GM23338 (cell line): ENCODE measurements at places on chromosomes 2 and 18. TPM values are rescaled to one million over a fixed set of nuclear protein-coding genes. Genes with fewer than 3 reads are reported as not detected.

The MOCOS gene
- 6.5 and 7.2 TPM in 2 replicates for total RNA-seq

The STPG4 gene
- 0.28 TPM in 1 of 2 replicates, not detected in the other for total RNA-seq

- no peak overlapping the region for H3K27ac ChIP-seq
- H3K36me3 ChIP-seq, result no peaks in the 10 kb centered on the region
- H3K4me3 ChIP-seq, result no peak overlapping the region
- DNase-seq, result peak; percentile 16
- H3K27me3 ChIP-seq, result no peaks in the 10 kb centered on the region
Measured at GRCh38 chr2:220674033-220674432, 898.1 kb downstream of the EPHA4 start.

DNA sequence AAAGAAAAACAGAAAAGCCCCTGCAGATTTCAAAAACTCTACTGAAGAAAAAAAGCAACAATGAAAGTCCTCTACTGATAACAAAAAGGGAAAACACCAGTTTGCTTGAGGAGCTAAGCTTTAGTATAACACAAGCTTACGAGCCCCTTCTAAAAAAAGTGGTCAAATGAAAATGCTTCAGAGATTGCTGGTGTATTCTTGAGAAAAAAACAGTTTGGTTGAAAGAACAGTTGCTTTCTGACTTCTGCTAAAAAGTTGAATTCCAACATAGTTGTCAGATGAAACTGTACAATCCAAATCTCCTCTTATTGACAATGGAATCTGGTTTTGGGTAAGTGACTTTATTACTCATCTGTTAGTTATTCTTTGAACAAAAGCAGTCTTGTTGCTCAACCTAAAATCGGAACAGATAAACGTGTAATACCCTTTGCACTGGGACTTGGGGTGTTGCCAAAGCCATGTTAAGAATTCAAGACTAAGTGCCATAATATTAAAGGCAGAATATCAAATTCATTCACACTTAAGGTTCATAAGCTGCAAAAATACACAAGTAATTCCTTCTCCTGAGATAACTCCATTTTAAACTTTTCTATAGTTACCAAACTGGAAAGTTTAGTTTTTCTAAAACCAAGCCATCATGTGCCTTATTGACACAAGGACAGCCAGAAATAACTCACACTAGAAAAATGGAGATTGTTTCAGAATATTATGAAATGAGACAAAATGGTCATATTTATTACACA is 45.3 kb upstream of the SPAG16 start:
- no peaks in the 10 kb centered on the region for H3K27me3 ChIP-seq
- no peak overlapping the region for H3K27ac ChIP-seq
- DNase-seq, result no peak

The RNF152 gene
- total RNA-seq, result 2.9 and 7.9 TPM in 2 replicates

DNA sequence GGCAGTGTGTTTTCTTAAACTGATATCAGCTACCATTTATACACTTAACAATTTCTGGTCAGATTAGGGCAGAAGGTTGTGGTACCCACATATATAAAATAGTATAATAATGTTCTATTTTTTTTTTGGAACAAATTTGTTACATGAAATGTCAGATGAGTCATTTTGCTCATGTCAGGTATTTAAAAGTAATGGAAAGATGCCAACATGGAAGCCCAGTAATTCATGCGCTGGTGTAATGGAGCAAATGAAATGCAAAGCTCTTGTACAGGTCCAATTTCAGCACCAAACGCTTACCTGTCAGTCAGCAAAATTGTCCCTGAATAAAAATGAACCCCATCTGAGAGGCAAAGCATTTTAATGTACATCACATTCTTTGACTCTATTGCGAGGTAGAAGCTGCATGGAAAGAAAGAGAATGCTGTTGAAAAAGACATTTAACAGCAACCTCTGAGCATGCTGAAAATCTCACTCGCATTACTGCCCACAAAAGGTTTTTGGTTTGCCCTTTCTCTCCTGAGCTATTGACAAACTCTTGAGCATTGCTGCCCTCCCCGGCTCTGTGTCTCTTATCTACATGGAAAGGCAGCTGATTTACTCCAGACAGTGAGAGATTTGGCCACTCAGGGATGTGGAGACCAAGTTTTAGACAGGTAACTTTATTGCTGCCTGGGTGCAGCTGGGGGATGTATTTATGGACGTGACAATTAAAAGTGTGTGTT is 217.5 kb downstream of the CAMKMT start:
- no peaks in the 10 kb centered on the region for H3K27me3 ChIP-seq
- no peak overlapping the region for H3K4me3 ChIP-seq
- no peak overlapping the region for H3K27ac ChIP-seq
- no peak for DNase-seq
- H3K4me1 ChIP-seq, result no peaks in the 10 kb centered on the region

The PROKR1 gene
- 5.2 and 5.3 TPM in 2 replicates for total RNA-seq

- no peak overlapping the region for H3K4me3 ChIP-seq
- H3K36me3 ChIP-seq, result no peaks in the 10 kb centered on the region
- H3K4me1 ChIP-seq, result peaks cover 8% of the 10 kb centered on the region; the same call in 1 of the 2 replicates
- H3K27ac ChIP-seq, result no peak overlapping the region
- no peaks in the 10 kb centered on the region for H3K27me3 ChIP-seq
Measured at GRCh38 chr2:19140463-19141208, 217.8 kb downstream of the OSR1 start.

The MYO7B gene
- total RNA-seq, result not detected in 2 replicates

DNA sequence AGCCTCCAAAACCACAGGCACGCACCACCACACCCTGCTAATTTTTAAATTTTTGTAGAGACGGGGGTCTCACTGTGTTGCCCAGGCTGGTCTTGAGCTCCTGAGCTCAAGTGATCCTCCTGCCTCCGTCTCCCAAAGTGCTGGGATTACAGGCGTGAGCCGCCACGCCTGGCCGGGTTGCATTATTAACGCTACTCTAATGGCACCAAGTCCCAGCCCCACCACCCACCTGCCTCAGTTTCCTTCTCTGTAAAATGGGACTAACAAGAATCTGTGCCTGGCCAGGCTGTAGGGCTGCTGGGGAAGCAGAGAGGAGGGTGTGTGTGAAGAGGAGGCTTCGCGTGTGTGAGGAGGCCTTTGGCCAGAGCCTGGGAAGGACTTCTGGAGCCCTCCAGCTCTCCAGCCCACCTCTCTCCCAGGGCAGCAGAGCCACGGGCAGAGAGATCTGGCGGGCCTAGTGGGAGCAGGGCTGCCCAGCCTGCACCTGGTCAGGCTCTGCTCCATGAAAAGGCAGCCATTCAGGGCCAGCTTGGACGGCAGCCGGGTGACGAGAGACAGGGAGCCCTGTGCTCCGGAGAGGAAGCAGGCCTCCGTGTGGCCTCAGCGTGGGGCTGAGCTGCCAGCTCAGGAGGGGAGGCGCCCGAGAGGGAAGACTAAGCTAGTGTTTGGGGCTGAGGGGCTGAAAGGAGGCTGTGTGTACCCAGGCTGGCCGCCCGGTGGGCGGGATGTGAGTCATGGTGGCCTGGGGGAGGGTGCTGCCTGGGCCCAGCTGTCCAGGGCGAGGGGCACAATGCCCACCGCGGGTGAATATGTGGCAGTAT is 7.4 kb upstream of the B3GNT7 start:
- no peak overlapping the region for H3K4me3 ChIP-seq
- no peaks in the 10 kb centered on the region for H3K27me3 ChIP-seq
- peaks cover 3% of the 10 kb centered on the region for H3K4me1 ChIP-seq
- H3K36me3 ChIP-seq, result no peaks in the 10 kb centered on the region; the same call in 1 of the 2 replicates
- no peak overlapping the region for H3K27ac ChIP-seq
- DNase-seq, result no peak

- H3K4me3 ChIP-seq, result no peak overlapping the region
- no peak overlapping the region for H3K27ac ChIP-seq
- no peaks in the 10 kb centered on the region for H3K27me3 ChIP-seq
- DNase-seq, result peak; percentile 55
- H3K36me3 ChIP-seq, result no peaks in the 10 kb centered on the region
- H3K4me1 ChIP-seq, result peaks cover 12% of the 10 kb centered on the region; the same call in 1 of the 2 replicates
Measured at GRCh38 chr2:10392951-10393639, 55.0 kb downstream of the ODC1 start.

GRCh38 chr2:179252423-179252822 is 12.2 kb downstream of the SESTD1 start:
- no peaks in the 10 kb centered on the region for H3K27me3 ChIP-seq
- no peak overlapping the region for H3K4me3 ChIP-seq
- peaks cover 13% of the 10 kb centered on the region; the same call in 1 of the 2 replicates for H3K4me1 ChIP-seq
- H3K27ac ChIP-seq, result no peak overlapping the region

The IL37 gene
- not detected in 2 replicates for total RNA-seq

- H3K4me1 ChIP-seq, result no peaks in the 10 kb centered on the region
- no peaks in the 10 kb centered on the region for H3K27me3 ChIP-seq
- no peaks in the 10 kb centered on the region for H3K36me3 ChIP-seq
- H3K27ac ChIP-seq, result no peak overlapping the region
- DNase-seq, result no peak
Measured at GRCh38 chr2:240213476-240214421, 73.3 kb upstream of the OTOS start.

- H3K4me1 ChIP-seq, result peaks cover 17% of the 10 kb centered on the region; the same call in 1 of the 2 replicates
- H3K27ac ChIP-seq, result no peak overlapping the region
- no peaks in the 10 kb centered on the region for H3K36me3 ChIP-seq
- DNase-seq, result peak; percentile 22
- no peak overlapping the region for H3K4me3 ChIP-seq
Measured at GRCh38 chr2:177625744-177626650, 233.4 kb downstream of the AGPS start.
